ENCODE measurements at places on chromosomes 3 and 15. TPM values are rescaled to one million over a fixed set of nuclear protein-coding genes. Genes with fewer than 3 reads are reported as not detected.

DNA sequence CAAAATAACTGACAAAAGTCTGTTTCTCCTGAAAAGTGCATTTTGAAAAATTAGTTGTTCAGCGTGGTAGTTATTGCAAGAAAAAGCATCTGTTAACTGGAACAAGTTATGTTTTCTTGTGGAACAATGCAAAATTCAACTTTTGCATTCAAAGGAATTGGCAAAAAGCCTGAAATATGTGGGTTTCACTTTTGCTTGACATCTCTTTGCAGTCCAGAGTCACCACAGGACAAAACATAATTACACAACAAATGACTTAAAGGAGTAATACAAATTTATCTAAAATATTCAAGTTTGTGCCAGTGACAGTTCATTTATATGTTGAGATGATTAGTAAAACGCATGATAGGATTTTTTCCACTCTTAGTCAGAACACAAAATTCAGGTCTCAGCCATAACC lies 96.3 kb upstream of the P2RY1 start:
- no peak for DNase-seq

GRCh38 chr15:83323296-83323711 lies 38.8 kb upstream of the BNC1 start:
- peak; percentile 13 for DNase-seq

CD47 gene
- total RNA-seq = 55.2 TPM

DNA sequence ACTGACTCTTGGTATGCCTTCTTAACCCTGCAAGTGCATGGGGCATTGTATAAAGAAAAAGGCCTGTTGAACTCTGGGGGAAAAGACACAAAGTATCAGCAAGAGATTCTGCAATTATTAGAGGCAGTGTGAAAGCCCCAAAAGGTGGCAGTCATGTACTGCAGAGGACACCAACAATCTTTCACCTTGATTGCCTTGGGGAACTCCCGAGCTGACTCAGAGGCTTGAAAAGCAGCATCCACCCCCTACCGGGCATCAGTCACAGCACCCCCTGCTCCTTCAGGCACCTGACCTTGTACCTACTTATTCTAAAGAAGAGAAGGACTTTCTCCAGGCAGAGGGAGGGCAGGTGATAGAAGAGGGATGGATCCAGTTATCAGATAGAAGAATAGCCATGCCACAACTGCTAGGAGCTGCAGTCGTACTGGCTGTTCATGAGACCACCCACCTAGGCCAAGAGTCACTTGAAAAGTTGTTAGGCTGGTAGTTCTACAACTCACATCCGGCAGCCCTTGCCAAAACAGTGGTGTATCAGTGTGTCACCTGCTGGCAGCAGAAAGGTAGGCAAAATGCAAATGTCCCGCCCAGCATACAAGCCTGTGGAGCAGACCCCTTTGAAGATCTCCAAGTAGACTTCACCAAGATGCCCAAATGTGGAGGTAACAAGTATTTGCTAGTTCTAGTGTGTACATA lies 241.6 kb upstream of the CNTN6 start:
- DNase-seq = no peak

DNA sequence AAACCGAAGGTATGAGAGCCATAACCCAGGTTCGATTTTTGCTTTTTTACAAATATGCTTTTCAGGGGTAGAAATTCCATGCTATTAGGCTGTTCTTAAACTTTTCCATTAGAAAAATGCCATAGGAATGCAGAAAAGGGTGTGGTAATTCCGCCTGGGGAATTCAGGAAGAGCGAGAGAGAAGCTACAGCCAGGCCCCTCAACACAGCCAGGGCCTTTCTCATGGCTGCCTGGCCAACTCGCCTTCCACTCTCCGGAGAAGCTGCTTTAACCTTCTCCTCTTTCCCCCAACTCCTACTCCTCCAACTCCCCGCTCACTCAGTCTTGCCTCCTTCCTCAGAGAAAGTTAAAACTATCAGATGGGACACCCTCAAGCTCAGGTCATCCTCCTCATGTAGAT lies 9.1 kb upstream of the TICRR start:
- no peak for DNase-seq

RARRES1 gene
- total RNA-seq = 0.98 TPM

DCLK3 gene
- total RNA-seq = 0.12 TPM

DNA sequence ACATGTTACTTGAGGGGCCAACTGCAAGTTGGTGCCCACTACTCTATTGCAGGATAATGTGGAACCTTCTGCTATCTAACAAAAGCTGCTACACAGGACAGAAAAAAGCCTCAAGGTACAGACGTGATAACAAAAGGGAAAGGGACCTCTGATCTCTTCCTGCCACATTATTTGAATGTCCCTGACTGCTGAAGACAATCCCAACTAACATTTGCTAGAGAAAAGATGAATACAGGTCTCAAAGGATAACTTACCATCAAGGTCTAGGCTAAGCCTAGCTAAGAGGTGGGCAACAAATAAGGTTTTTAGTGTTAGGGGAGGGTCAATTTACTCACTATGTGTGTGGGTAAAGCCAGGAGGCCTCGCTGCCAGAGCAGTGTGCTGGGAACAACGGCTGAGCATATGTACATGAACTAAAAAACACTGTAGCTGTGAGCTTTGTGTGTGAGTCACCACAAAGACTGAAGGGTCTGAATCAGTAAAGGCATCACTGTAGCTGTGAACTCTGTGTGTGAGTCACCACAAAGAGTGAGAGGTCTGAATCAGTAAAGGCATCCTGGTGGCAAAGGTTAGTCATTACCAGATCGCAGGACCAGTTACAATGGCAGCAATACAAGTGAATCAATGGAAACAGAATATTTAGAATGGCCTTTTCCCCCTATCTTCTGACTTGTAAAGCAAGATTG lies 111.7 kb downstream of the LMLN start:
- DNase-seq = no peak

GRCh38 chr15:42919799-42920518 lies 619 bp downstream of the TTBK2 start:
- no peak for DNase-seq

FETUB gene
- not detected for total RNA-seq

PSTPIP1 gene
- 1.5 TPM for total RNA-seq

- no peak for DNase-seq
Measured at GRCh38 chr15:95684693-95685115, 645.8 kb upstream of the NR2F2 start.

DNA sequence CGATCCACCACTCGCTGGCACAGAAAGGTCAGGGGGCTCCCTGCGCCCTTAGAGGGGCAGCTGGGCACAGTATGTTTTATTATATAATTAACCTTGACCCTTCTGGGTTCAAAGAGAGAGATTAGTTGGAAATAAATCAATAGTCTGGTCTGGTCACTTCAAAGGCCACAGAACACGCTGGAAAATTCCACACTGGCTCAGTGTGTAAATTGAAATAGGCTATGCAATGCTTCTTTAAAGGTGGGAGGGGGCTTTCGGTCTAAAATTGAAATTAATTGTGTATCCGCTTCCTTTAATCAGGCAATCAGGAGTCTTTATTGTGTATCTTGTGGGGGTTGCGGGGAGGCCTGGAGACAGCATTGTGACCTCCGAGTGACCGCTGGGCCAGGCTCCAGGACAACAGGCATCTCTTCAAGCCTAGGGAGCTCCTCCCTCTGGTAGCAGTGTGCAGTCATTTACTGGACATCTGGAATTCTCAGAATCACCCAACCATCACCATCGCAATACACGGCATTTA lies 8.0 kb downstream of the RNU5B-1 start:
- peak; percentile 59 for DNase-seq

ACTRT3 gene
- 0.93 TPM for total RNA-seq

GRCh38 chr3:42904076-42904475 lies 1.9 kb upstream of the ZNF662 start:
- no peak for DNase-seq

DNA sequence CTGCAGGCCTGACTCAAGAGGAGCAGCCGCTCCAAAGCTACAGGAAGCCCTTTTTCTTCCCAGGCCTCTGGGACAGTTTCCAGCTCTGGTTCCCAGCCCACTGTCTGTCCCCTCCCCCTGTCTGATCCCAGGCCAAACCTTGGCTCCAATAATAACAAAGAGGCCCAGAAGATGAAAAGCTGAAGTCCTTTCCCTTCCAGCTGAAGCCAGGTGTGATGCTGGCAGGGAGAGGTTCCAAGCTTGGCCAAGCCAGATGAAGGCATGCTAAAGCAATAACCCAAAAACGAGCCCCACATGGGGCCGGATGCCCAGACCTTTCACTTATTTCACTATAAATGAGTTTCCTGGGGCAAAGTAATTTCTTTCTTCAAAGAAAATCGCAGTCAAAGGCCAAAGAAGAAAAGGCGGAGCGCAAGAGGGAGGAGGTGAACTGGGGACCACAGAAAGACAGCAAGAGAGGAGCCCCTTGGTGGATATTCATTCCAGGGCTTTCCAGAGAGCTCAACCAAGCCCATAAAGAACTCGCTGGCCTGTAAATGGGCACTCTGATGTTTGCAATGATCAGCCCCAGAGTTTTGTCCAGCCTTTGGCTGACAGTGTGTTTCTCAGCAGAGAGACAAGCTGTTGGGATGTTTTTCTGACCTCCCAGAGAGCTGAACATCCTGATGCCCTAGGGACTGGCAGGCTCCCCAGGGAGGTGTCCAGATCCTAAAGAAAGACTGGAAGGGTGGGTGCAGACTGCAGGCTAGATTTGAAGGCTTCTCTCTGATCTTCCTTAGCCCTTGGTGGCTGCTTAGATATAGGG lies 157.6 kb downstream of the UACA start:
- peak; percentile 90 for DNase-seq

DNA sequence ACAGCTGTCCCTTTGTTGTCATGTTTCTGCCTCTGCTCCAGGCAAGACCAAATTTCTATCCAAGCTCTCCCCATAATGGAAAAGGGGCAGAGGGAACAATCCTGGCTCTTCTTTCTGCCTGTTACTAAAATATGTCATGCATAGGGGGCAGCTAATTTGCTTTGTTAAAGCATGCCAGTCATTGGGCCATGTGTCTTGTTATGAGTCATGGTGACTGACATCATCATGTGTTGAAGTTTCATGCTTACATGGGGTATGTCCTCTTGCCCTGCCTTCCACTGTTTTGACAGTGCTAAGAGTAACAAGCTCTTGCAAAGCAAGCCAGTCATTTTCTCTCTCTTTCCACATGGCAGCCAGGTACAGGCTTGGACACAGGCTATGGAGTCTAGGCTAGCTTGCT lies 268.9 kb downstream of the GABRB3 start:
- no peak for DNase-seq

- no peak for DNase-seq
Measured at GRCh38 chr3:22115581-22115980, 364.6 kb upstream of the ZNF385D start.

DNA sequence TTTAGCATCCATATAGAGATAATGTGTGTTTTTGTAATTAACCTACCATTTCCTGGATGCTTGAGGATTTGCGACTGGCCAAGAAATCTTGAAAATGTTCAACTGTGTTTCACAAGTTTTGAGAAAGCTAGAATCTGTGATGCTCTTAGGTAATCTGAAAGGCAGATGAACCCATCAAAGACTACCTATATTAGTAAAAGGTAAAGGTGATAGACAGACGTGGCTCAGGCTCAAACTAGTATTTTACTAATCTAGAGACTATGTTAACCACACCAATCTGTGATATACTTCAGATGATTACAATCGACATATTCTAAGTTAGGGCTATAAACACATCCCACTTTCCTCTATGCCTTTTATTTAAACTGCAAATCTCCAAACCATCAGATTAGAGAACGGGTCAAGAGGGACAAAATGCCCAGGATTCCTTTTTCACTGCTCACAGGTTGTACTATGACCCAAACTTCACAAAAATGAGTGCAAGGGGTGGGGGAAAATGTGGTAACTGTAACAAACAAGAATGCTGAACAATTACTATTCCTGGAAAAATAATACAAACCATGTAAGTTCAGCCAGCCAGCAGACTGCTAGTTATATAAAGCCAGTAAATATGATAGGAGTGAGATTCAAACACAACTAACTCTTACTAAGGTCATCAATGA lies 295.1 kb downstream of the FOXP1 start:
- DNase-seq = no peak

DUOX1 gene
- 0.68 TPM for total RNA-seq

DNA sequence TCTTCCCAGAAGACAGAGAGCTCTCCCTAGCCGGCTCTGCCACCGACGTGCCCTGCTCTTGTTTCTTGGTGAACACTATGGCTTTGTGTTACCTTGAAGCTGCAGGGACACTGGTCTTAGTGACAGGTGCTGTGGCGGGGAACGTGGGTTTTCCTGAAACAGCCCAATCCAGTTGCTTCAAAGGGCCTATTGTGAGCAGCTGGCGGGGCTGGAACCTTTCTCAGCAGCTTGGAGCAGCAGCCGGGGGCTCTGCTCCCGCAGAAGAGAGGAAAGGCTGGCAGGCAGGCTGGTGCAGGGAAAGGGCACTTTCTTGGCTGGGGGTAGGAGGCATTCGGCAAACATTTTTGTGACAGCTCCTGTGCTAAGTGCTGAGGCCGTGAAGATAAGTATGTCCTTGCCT lies 12.8 kb downstream of the MYZAP start:
- no peak for DNase-seq

SOX14 gene
- total RNA-seq = not detected

DNA sequence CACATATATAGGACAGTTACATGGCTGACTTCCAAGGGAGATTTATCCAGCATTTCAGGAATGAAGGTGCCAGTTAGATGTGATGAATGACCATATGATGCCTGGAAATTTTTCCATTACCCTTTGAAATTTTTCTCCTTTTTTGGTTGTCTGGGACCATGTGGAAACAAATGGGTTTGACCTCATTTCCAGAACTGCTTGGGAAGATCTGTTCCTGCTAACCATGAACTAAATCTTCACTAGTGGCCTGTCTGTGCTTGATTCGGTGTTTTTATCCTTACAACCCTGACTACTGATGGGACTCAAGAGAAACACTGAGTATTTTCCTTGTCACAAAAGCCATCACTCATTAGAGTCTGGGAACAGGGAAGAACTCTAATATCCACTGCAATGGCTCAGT lies 409.4 kb downstream of the PDCD6IP start:
- no peak for DNase-seq

LRRN1 gene
- total RNA-seq = 0.09 TPM

GRCh38 chr3:127339928-127340861 lies 52.3 kb upstream of the PRR20G start:
- DNase-seq = no peak

DNA sequence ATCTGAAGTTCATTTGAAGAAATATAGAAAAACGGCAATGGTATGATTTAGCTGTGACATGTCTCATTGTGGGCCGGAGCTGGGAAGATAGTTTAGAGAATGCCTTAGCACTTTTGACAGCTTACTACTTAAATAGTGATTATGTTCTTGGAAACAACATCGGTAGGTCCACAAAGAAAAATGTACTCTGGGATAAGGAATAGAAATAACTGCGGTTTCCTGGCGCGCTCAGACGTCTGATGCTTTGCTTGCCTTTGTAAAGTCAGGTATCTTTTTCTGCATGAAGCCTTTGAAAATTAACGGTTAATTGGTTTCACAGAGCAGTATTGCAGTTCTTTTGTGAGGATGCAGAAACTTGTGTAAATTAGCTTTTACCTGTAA lies 1.4 kb downstream of the USP3 start:
- no peak for DNase-seq

DNA sequence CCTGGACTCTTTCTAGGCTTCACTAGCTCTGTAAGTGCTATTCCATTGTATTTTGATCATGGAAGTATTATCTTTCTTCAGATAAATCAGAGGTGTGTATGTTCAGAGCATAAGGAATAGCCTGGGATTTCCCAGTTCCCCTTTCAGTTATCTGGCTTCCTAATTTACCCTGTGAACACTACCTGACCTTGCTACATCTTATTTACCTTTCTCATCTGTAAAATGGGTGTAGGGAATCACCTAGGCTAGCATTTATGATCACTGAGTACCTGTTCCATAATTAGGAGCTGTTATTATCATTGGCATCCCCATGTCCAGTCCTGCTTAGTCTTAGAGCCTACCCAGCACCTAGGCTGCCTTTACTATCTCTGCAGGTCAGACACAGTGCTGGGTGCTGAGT lies 149.3 kb upstream of the NR2F2 start:
- DNase-seq = no peak

- DNase-seq = no peak
Measured at GRCh38 chr3:138241676-138242075, 54.6 kb downstream of the ARMC8 start.

Measured in heart right ventricle (tissue), 16 donors.